PC-9 (cell line): ENCODE measurements at places on chromosomes 2 and 18. TPM values are rescaled to one million over a fixed set of nuclear protein-coding genes. Genes with fewer than 3 reads are reported as not detected.

MC2R gene
- not detected in 2 replicates for total RNA-seq

DYSF gene
- total RNA-seq, result 10.6 and 12.2 TPM in 2 replicates

GAL3ST2 gene
- total RNA-seq, result 3.9 and 4.3 TPM in 2 replicates

RRM2 gene
- total RNA-seq, result 90.4 and 105 TPM in 2 replicates

NT5DC4 gene
- total RNA-seq, result 6.1 and 6.5 TPM in 2 replicates

CXCR1 gene
- total RNA-seq, result not detected in 2 replicates

NYAP2 gene
- total RNA-seq, result 0.30 and 0.65 TPM in 2 replicates

PLEK gene
- not detected in 2 replicates for total RNA-seq

ING5 gene
- 79.7 and 106 TPM in 2 replicates for total RNA-seq

SLC9A4 gene
- total RNA-seq, result 0.85 and 1.1 TPM in 2 replicates

GNLY gene
- total RNA-seq, result not detected in 2 replicates

NGEF gene
- 52.2 and 55.3 TPM in 2 replicates for total RNA-seq

ABCG8 gene
- not detected in 2 replicates for total RNA-seq

SUMO1 gene
- 66.3 and 100 TPM in 2 replicates for total RNA-seq

SKOR2 gene
- total RNA-seq, result not detected in 2 replicates

CCL20 gene
- not detected in 2 replicates for total RNA-seq

EN1 gene
- total RNA-seq, result not detected in 2 replicates

FABP1 gene
- not detected in 2 replicates for total RNA-seq

HES6 gene
- total RNA-seq, result 8.4 and 14.3 TPM in 2 replicates

CD226 gene
- total RNA-seq, result 0.13 TPM in 2 replicates

BUB1 gene
- 45.7 and 74.6 TPM in 2 replicates for total RNA-seq

SPDYA gene
- 1.9 and 3.0 TPM in 2 replicates for total RNA-seq

G6PC2 gene
- total RNA-seq, result not detected in 2 replicates

DLX1 gene
- 0.87 TPM in 1 of 2 replicates, not detected in the other for total RNA-seq

RAX gene
- total RNA-seq, result not detected in 2 replicates

KYNU gene
- 44.5 and 55.7 TPM in 2 replicates for total RNA-seq

CYP1B1 gene
- total RNA-seq, result 36.3 and 39.4 TPM in 2 replicates

ARHGAP15 gene
- not detected in 2 replicates for total RNA-seq

MTLN gene
- 36.4 and 53.8 TPM in 2 replicates for total RNA-seq

PDE1A gene
- 0.11 and 0.30 TPM in 2 replicates for total RNA-seq

FSIP2 gene
- total RNA-seq, result 0.22 and 0.63 TPM in 2 replicates

TUBB8B gene
- total RNA-seq, result not detected in 2 replicates

LYG1 gene
- total RNA-seq, result 0.78 and 1.5 TPM in 2 replicates

YPEL5 gene
- 56.9 and 67.5 TPM in 2 replicates for total RNA-seq

DNMT3A gene
- total RNA-seq, result 38.9 and 43.1 TPM in 2 replicates

SGO2 gene
- 17.8 and 25.0 TPM in 2 replicates for total RNA-seq

MALL gene
- 28.1 and 32.4 TPM in 2 replicates for total RNA-seq
